Dermis blood vessel endothelial cell (primary cell): ENCODE measurements at places on chromosomes 11 and 22. TPM values are rescaled to one million over a fixed set of nuclear protein-coding genes. Genes with fewer than 3 reads are reported as not detected.

LTBP3 gene
- 31.1 and 48.2 TPM in 2 replicates for total RNA-seq

MSANTD4 gene
- total RNA-seq: 27.8 and 34.4 TPM in 2 replicates

SGSM1 gene
- 4.1 and 7.2 TPM in 2 replicates for total RNA-seq

SHANK3 gene
- total RNA-seq: 33.0 and 42.7 TPM in 2 replicates

PDGFB gene
- total RNA-seq: 75.7 and 80.1 TPM in 2 replicates

MMP8 gene
- total RNA-seq: not detected in 2 replicates

OR52N4 gene
- total RNA-seq: 0.17 TPM in 1 of 2 replicates, not detected in the other
